ENCODE measurements at places on chromosomes 16 and 17.
A peak's percentile ranks its signal among the peaks of the same experiment; 100 is the strongest.

DNA sequence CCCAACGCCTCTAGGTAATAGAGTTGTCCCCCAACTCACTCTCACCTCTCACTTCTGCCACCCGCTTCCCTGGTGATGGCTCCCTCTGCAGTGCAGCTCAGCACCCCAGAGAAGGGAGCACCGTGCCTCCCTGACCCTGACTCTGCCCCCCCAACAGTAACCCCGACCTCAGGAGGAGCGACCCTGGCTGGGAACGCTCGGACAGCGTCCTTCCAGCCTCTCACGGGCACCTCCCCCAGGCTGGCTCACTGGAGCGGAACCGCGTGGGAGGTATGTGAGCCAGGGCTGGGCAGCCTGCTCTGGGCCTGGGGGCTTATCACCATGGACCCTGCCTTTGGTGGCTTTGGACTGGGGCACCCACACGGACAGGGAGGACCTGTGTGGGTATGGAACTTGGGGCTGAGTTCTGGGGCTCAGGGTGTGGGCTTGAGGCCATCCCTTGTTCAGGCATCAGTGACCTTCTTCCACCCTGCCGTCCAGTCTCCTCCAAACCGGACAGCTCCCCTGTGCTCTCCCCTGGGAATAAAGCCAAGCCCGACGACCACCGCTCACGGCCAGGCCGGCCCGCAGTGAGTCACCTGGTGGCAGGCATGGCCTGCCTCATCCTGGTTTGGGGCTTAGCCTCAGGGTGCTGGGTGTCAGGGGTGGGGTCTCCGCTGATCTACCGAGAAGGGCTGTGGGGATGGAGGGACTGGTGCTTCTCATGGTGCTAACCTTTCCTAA is 6.7 kb upstream of the C17orf107 start:
- DNase-seq = no peak

GRCh38 chr17:8120520-8121406 is 2.4 kb upstream of the ALOXE3 start:
- DNase-seq = no peak

- DNase-seq = no peak
Observed at GRCh38 chr16:17362946-17363345, 107.8 kb downstream of the XYLT1 start.

GRCh38 chr17:49589577-49589927 is 13.9 kb downstream of the NXPH3 start:
- no peak for DNase-seq

DNA sequence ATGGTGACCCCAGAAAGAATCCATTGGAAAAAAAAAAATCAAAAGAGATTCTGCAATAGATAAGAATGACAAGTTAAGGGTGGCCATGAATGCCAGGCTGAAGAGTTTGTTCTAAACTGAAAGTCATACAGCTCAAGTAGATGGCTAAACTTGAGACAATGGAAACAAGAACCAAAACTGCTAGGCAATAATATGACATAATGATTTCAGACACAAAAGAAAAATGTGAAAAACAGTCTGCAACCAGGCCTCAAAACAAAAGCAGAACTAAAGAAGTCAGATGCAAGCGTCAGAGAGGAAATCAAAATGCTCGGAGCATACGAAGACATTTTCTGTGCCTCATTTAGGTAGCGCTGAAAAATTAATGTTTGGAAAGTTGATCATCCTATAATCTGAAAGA is 54.4 kb upstream of the YPEL2 start:
- DNase-seq = no peak

DNA sequence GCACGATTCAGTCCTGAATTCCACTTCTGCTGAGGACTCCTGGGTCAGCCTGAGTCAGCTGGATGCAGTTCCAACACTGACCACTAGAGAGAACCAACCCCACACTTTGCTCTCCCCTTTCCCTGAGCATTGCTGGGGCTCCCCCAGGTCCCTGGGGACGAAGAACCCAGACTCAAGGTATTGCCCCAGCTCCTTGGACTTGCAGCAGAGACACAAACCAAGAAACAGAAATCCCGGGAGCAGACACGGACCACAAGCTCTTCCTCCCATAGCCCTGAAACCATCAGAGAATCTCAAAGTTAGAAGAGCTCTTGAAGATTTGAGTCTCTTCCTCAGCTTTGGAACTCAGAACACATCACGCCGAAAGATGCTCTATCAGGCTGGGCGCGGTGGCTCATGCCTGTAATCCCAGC is 678 bp upstream of the GH1 start:
- DNase-seq = peak; percentile 59

- DNase-seq = no peak
Observed at GRCh38 chr16:73717266-73717974, 579.2 kb upstream of the PSMD7 start.

- DNase-seq = no peak
Observed at GRCh38 chr17:4849011-4849536, 15.9 kb downstream of the MINK1 start.

DNA sequence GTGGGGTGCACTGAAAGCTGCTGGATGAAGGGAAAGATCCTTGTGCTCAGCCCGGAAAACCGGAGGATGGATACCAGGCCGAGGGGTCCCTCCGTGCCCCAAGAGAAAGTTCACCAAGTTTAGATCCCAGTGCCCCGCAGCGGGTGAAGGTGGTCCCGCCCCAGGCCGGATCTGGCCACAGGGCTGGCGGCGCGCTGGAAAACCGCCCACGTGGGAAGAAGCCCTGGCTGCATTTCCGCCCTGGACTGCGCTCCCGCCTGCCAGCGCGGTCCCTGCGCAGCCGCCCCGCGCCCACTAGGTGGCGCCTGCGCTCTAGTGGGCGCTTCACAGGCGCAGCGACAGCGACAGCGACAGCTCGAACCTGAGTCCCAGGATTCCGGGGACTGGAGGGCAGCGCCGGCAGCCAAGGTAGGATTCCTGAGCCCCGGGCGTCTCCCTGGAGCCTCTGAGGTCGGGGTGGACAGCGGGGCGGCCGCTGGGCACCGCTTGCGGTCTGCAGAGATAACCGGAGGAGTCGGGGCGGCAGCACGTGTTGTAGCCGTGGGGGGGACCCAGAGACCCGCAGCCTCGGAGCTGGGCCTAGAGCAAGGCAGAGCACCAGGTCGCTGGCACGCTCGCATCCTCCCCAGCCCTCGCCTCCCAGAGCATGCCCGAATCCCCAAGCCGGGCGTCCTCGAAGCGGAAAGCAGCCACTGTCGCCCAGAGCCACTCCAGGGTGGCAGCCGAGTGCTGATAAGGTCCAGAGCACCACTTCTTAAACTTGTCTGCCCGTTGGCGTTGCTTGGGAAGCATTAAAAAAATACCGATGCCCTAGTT is at the start of gene CHD9:
CHD9 (plus strand) TSS at position 322 of the 816 bp plus-strand sequence. CDS start 101,099 bp downstream, outside the sequence.
- peak; percentile 49 for DNase-seq

DNA sequence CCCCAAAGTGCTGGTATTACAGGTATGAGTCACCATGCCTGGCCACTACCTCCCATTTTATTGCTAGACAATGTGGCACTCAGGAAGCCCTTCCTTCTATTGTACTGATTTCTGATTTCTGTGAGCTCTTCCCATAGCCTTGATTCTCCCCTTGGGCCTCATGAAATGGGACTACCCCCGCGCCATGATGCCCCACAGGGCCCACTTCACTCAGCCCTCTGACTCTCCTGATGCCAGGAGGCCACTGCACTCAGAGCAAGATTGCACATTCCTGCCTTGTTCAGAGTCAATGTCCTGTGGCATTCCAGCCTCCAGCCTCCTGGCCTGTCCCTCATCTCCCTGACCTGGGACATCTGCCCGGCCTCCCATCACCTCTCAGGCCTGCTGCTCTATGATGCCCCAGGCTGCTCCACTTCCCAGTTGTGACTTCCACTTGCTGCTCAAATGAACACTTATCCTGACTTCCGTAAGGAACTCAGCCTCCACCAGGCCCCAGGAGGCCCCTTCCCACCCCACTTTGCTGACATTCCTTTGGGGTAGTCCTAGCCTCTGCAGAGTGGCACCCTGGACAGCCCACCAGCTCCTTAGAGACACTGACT is 66.6 kb upstream of the KSR1 start:
- DNase-seq = no peak

- DNase-seq = no peak
Observed at GRCh38 chr17:73824321-73824720, 180.1 kb upstream of the SDK2 start.

- no peak for DNase-seq
Observed at GRCh38 chr17:65656390-65657250, 95.2 kb upstream of the AXIN2 start.

GRCh38 chr17:70099884-70100283 is 24.9 kb downstream of the KCNJ16 start:
- DNase-seq = no peak

DNA sequence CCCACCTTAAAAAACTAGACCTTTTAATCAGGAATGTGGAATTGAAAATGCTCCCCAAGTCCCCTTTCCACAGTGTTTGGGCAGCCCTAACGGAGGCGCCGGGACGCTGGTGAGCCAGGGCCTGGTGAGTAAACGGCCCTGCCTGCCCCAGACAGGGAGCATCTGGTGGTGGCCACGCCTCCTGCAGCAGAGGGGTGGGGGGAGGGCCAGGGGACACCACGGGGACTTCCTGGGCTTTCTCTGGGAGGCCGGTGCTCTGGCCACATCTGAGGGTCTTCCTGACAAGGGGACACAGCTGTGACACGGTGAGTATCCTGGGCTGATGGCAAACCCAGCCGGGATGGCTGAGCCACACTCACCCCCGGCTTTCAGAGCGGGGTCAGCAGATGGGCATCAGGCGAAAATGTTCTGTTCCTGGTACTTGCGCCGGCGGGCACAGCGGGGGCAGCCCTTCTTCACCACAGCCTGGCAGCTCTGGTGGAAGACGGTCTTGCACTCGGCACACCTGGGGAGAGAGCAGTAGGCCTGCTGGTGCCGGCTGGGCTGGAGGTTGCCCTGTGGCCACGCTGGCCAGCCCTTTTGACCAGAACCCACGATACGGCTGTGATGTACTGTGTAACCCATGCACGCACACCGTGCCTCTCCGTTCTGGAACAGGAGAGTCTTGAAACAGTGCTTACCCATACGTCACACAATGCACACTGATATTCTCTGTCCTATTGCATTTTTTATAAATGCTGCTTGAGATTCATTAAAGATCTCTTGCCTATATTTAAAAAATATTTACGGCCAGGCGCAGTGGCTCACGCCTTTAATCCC is 5.0 kb upstream of the ARHGAP27 start:
- no peak for DNase-seq

GRCh38 chr16:71724320-71724751 is at the start of gene PHLPP2:
TSS of gene PHLPP2 (minus strand) at chr16:71724701. CDS start at chr16:71714795, 9,906 bp downstream.
- no peak for DNase-seq

- DNase-seq = no peak
Observed at GRCh38 chr17:60652454-60653247, 25.0 kb upstream of the BCAS3 start.

GRCh38 chr17:36921095-36921851 is 16.0 kb upstream of the LHX1 start:
- peak; percentile 13 for DNase-seq
